ENCODE measurements at places on chromosomes 6 and 20.

DNA sequence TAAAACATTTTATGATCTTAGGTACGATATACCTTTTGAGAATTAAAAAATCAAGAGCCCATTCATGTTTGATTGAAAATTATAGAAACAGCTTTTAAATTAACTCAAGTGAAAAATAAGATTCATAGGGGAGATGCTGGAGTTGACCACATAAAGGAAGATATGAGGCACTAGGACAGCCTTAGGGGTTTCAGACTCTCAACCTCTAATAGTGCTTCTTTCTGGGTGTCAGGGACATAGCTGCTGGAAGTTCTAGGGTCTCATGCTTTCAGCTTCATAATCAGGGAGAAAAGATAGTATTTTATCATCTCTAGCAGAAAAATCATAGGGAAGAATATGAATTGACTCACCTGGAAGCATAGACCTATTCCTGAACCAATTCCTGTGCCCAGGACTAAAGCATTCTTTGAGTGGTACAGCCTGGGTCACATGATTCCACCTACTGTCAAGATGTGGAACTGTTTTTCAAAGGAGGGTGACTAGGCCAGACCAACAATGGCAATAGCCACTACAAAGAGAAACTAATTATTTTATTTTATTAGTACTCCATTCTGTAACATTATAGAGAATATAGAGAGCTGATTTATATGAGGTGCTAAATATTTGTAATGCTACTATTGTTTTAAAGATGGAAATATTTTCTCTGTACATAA, 27.8 kb upstream of the CENPW start:
- no peak overlapping the region for H3K4me3 ChIP-seq
- H3K27me3 ChIP-seq: no peaks in the 10 kb centered on the region
- H3K36me3 ChIP-seq: no peaks in the 10 kb centered on the region
- DNase-seq: no peak

- DNase-seq: no peak
- H3K4me3 ChIP-seq: peak within 1 kb of the TSS; percentile 31
- no peak within 1 kb of the TSS for H3K27ac ChIP-seq
- H3K27me3 ChIP-seq: no peaks in the 10 kb centered on the region
- peaks cover 3% of the 10 kb centered on the region for H3K4me1 ChIP-seq
Observed at GRCh38 chr20:23034721-23035671, at the start of gene SSTR4. SSTR4 (plus strand) TSS chr20:23035312; CDS start chr20:23035484, 172 bp downstream.

- H3K4me3 ChIP-seq: no peak overlapping the region
- H3K36me3 ChIP-seq: no peaks in the 10 kb centered on the region
- H3K4me1 ChIP-seq: peaks cover 27% of the 10 kb centered on the region
- no peak for DNase-seq
- H3K27ac ChIP-seq: peak overlapping the region; percentile 33
- no peaks in the 10 kb centered on the region for H3K27me3 ChIP-seq
Observed at GRCh38 chr6:36827261-36828079, 11.8 kb downstream of the CPNE5 start.

DNA sequence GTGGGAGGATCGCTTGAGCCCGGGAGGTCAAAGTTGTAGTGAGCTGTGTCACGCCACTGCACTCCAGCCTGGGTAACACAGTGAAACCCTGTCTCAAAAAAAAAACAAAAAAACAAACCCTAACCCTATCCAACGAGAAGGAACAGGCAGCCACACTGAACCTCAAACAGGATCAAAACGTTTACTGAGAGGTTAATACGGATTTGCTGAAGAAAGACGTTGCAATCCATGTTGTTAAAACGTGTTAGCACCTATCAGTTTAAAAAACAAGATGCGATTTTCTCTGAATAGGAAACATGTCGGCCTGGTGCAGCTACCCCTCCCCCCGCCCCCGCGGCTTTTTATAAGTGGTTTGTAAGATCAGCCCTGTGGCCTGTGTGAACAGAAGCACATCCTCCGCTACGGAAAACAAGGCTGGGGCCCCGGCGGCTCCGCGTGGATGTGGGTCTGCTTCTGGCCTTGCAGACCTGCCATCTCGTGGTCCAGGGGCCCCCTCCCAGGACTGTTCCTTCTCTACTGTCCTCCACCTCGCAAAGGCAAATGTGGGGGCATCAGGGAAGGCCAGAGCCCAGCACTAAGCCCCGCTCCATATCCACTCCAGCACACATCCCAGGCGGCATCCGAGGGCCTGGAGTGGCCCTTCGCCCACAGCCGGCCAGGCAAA, 11.4 kb downstream of the SLC2A4RG start:
- H3K4me3 ChIP-seq: no peak overlapping the region
- H3K27me3 ChIP-seq: no peaks in the 10 kb centered on the region
- no peak overlapping the region for H3K27ac ChIP-seq
- no peak for DNase-seq
- H3K4me1 ChIP-seq: peaks cover 7% of the 10 kb centered on the region
- H3K36me3 ChIP-seq: no peaks in the 10 kb centered on the region

- H3K27ac ChIP-seq: peak overlapping the region; percentile 57
- H3K4me3 ChIP-seq: no peak overlapping the region
- H3K36me3 ChIP-seq: no peaks in the 10 kb centered on the region
- no peaks in the 10 kb centered on the region for H3K27me3 ChIP-seq
Observed at GRCh38 chr6:7137335-7138045, 29.7 kb downstream of the RREB1 start.

GRCh38 chr6:33167374-33168283, 24.6 kb downstream of the COL11A2 start:
- no peaks in the 10 kb centered on the region for H3K36me3 ChIP-seq
- H3K4me3 ChIP-seq: no peak overlapping the region
- DNase-seq: no peak
- H3K27me3 ChIP-seq: no peaks in the 10 kb centered on the region
- no peaks in the 10 kb centered on the region for H3K4me1 ChIP-seq

- H3K4me3 ChIP-seq: no peak overlapping the region
- no peaks in the 10 kb centered on the region for H3K36me3 ChIP-seq
- DNase-seq: no peak
- no peaks in the 10 kb centered on the region for H3K4me1 ChIP-seq
- H3K27me3 ChIP-seq: no peaks in the 10 kb centered on the region
Observed at GRCh38 chr6:128925765-128926164, 42.8 kb downstream of the LAMA2 start.

All from testis (tissue), 5 donors.